Inflammatory macrophage treated with lipopolysaccharide for 4 hours (primary cell): ENCODE measurements at places on chromosomes 11 and 22.
A peak's percentile ranks its signal among the peaks of the same experiment; 100 is the strongest.

DNA sequence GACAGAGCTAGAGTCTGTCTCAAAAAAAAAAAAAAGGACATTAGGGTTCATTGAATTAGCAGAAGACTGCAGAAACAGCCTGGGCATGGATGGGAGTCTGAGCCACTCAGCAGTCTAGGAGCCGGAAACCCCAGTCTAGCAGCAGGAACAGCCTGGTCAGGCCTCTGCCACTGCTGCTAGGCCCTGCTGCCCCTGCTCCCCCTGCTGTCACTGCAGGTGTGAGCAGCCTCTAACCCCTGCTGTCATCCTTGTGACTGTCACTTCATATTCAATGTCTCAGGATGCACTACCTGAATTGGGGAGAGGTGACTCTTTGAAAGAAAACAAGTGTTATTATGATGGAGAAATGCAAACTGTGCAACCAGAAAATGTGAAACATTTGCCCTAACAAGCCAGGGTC is 7.0 kb upstream of the DDX17 start:
- DNase-seq = no peak

DNA sequence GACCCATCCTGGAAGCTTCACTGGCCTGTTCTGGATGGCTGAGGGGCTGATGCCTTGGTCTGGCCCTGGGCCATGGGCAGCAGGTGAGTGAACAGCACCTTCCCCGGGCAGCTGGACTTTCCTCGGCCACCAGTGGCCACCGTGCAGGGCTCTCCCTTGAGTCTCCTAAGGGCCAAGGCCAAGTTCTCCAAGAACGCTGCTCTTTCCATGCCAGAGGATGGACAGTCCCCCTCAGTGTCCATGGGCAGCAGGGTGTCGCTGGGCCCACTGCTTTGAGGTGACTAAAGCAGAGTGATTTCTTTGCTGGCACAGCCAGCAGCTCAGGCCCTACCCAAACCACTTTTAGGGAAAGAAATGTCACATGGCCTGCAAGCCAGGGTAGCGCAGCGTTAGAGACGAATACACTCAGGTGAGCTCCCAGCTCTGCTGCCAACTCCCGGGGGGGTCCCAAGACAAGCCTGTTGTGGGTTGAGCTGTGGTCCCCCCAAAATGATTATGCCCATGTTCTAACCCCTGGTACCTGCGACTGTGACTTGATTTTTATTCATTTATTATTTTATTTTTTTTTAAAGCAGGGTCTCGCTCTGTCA is 3.3 kb upstream of the CARS1 start:
- DNase-seq = no peak

DNA sequence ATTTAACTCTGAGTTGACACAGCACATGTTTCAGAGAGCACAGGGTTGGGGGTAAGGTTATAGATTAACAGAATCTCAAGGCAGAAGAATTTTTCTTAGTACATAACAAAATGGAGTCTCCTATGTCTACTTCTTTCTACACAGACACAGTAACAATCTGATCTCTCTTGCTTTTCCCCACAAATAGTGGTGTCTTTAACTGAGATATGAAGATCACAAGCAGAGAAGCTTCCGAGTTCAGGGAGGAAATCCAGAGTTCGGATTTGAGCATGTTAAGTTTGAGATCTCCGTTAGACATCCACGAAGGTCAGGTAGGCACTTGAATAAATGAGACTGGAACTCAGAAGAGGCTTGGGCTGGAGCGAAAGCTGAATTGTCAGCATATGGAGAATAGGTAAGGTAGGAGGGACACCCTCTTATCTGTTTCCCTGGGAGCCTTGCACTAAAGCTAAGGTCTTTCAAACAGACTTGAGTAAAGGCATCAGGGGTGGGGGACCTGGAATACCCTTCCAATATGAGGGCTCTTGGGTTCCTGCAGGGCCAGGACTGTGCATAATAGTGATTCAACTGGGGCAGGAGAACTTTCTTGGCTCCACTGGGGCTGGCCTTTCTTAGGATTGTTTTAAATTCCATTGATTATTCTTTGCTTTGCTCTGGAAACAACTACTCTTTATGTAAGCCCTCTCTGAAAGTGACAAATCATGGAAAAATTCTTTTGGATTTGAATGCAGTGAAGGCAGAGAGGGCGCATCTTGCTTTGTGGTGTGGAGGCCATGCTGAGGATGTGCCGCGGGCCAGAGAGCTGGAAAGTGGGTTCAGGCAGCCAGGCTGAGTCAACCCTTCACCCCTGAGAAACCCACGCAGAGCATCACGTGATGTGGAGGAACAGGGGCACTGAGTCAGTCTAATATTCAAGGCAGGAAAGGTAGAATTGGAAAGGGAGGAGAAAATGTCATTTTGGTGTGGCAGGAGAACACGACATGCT is 62.7 kb upstream of the AMPD3 start:
- DNase-seq = no peak

GRCh38 chr11:21561581-21561980 is 631.3 kb upstream of the ANO5 start:
- no peak for DNase-seq

GRCh38 chr22:44399906-44400762 is 87.4 kb upstream of the SHISAL1 start:
- DNase-seq = no peak

- peak; percentile 32 for DNase-seq
Measured at GRCh38 chr11:61787928-61788491, 4.4 kb downstream of the TMEM258 start.
